Activated T-helper 9 cell treated with anti-CD3 and anti-CD28 coated beads, Interleukin-2, amount 50 U/mL, for 16 hours (primary cell): ENCODE measurements at places on chromosomes 3 and 15.

DNA sequence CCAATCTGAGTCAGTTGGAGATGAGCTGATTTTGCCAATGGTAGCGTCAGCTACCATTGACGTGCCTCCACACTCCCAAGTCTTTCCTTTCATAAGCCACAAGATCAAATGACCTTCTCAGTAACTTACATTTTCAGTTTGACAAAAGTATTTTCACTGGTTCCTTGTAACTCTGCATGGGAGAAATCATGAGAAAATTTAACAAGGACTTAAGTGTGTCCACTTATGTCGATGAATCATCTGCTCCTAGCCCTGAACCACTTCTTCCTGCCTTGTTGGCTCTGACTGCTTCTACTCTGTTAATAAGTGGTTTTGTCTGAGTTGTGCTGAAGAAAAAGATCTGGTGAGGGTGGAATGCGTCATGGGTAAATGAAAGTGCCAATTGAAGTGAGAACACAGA is 101.2 kb downstream of the NFKBIZ start:
- DNase-seq, result no peak

DNA sequence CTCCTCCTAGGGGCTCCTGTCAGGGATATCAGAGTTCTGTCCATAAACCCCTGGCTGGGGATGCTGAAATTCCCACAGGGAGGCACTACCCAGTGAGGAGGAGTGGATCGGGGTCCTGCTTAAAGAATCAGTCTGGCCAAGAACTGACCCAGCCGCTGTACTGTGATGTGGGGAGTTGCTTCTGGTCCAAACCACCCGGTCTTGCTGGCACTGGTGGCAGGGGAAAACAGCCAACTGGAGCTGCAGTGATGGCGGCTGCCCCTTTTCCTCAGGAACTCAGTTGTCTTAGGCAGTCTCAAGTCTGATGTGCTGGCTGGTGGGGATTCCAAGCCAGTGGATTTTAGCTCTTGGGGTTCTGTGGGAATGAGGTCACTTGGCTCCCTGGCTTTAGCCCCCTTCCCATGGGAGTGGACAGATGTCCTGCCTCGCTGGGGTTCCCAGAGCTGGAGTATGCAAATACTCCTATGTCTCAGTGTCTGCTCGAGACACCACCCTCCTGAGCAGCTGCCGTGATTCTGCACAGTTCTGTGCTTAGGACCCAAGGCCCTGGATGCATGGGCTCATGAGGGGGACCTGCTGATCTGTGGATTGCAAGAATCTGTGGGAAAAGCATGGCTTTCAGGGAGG is 97.1 kb downstream of the SLC25A26 start:
- DNase-seq, result no peak

DNA sequence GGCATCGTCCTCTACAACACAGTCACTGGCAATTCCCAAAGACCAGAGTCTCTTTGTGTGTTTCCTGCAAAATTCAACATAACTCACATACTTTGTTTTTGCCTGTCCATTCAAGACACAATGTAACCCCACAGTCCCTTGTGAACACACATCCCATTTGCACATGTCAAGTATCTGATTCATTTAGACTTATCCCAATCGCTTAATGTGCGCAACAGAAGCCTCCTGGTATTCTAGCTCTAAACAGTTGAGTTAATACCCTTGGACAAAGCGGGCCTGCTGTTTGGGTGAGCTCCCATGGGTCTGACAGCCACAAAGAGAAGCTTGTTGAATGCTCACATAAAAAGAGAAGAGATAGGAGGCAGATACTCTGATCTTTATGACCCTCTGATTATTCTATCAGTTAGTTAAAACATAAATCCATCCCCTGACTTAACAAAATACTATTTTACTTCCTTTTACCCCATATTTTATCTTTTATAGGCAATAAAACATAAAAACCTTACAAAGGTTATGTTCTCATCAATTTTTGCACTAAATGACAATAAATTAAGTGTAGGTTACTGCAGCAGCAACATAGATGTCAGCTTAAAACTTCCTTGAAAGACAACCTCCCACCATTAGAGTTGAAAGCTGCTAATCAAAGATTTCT is 79.4 kb downstream of the ANXA2 start:
- DNase-seq, result no peak

GRCh38 chr3:126570103-126570541 is 11.4 kb upstream of the C3orf22 start:
- no peak for DNase-seq

- no peak for DNase-seq
Observed at GRCh38 chr3:38853011-38853410, 37.0 kb upstream of the SCN10A start.

GRCh38 chr3:100106094-100106493 is 8.2 kb downstream of the FILIP1L start:
- no peak for DNase-seq

DNA sequence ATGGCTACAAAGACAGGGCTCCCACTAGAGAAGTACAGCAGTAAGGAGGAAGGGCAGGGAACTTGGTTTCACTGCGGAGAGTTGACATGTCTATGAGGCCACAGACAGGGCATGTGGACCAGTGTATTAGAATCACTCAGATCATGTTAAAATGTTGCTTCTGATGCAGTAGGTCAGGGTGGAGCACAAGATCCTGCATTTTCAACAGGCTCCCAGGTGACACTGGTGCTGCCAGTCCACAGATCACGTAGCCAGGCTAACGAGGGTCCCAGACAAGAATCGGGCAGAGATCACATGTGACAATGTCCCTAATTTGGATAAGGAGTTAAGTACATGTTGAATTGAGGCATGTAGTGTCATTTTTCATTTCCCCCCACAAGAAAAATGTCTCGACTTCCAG is 73.6 kb downstream of the SPSB4 start:
- DNase-seq, result no peak

DNA sequence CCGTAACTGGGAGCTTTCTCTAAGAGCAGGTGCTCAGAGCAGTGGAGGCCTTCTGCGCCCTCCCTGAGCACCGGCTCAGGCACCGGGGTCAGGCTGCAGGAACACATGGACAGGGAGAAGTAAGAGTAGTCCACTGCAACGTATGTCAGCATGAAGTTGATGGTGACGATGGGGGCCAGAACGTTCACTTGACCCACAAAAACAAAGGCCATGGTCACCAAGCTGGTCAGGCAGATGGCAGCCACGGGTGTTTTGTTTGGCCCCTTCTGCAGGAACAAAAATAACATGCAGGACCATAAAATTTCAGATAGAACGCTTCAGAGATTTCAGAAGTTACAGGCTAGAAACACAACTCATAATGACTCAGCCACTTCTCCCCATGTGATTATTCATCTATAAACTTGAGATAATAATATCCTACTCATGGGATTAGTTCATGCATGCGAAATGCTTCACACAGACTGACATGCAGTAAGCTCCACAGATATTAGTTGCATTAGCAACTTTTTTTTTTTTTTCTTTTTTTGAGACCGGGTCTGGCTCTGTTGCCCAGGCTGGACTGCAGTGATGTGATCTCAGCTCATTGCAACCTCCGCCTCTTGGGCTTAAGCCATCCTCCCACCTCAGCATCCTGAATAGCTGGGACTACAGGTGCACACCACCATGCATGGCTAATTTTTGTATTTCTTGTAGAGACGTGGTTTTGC is 52.2 kb upstream of the HEG1 start:
- DNase-seq, result no peak

GRCh38 chr3:156553705-156554356 is 1.1 kb downstream of the SSR3 start:
- DNase-seq, result no peak

GRCh38 chr3:46913644-46914043 is 36.1 kb downstream of the PTH1R start:
- no peak for DNase-seq

DNA sequence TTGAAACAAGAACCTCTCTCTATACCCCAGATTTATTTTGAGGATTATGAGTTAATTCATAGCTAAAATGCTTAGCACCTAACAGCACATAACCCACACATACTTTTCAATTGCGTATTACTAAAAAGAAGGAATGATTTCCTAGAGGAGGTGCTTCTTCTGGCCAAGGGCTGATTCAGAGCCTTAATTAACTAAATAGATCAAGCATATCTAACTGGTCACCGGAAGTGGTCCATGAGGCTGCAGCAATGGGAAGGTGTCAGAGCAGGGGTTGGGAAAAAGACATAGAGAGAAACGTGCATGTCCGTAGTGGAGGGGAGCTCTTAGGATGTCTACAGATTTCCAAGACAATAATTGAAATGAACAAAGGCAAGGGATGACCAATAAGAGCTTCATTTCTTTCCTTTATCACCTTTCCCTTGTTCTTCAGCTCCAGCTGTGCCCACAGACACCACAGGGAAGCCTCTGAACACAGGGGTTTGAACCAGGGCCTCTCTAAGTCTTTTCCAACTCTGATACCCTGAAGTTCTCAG is 467 bp downstream of the HGD start:
- DNase-seq, result no peak

- DNase-seq, result no peak
Observed at GRCh38 chr3:172204716-172205115, 165.3 kb downstream of the FNDC3B start.

GRCh38 chr3:130849091-130849552 is 44.8 kb upstream of the ATP2C1 start:
- no peak for DNase-seq

DNA sequence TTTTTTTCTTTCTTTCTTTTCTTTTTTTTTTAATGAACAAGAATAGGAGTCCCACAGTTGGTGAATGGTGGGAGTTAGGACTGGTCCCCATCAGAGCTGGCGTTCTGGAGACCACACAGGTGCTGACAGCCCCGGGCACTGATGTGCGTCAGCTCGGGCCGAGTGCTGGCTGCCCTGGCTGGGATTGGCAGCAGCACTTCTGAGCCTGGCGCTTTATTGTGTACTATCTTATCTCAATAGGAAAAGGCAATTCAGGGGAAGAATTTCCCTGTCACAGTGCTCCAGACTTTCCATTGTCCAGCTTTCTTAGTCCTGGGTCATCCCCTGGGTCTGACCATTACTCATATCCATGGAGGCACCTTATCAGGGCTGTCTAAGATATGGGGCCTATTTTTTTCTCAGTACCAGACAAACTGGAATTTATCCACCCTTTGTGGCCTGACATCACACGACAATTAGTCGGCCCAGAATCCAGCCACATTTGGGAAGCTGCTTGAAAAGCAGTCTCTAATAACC is 54.1 kb downstream of the TMEM44 start:
- no peak for DNase-seq

GRCh38 chr3:37135561-37135960 is 38.8 kb downstream of the LRRFIP2 start:
- DNase-seq, result no peak

DNA sequence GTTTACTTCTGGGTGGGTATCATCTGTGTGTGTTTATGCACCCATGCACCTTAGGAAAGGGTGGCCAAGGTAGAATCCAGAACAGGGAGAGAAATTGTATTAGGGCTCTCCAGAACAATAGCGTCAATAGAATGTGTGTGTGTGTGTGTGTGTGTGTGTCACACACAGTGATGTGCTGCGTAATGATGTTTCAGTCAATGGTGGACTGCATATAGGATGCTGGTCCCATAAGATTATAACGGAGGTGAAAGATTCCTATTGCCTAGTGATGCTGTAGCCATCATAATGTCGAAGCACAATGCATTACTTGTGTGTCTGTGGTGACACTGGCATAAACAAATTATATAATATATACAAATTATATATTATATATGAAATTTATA is 69.3 kb upstream of the PRR23C start:
- no peak for DNase-seq

DNA sequence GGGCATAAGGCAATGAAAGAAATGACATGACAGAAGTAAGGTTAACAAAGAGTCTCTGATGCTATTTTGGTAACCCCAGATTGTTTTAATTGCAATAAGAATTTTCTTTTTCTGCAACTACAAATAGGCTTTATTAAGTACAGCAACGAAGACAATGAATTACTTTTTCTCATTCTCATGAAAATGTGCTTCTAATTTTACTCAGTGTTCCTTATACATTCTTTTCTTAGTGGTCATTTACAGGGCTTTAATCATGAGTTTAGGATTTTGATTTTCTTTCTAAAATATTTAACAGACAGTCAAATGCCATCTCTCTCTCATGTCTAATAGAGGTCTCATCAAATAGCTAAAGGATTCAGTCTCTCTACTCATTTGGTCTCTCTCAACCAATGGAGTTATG is 452.1 kb downstream of the RAP2B start:
- no peak for DNase-seq

GRCh38 chr3:111418391-111418790 is 123.6 kb upstream of the CD96 start:
- DNase-seq, result no peak

DNA sequence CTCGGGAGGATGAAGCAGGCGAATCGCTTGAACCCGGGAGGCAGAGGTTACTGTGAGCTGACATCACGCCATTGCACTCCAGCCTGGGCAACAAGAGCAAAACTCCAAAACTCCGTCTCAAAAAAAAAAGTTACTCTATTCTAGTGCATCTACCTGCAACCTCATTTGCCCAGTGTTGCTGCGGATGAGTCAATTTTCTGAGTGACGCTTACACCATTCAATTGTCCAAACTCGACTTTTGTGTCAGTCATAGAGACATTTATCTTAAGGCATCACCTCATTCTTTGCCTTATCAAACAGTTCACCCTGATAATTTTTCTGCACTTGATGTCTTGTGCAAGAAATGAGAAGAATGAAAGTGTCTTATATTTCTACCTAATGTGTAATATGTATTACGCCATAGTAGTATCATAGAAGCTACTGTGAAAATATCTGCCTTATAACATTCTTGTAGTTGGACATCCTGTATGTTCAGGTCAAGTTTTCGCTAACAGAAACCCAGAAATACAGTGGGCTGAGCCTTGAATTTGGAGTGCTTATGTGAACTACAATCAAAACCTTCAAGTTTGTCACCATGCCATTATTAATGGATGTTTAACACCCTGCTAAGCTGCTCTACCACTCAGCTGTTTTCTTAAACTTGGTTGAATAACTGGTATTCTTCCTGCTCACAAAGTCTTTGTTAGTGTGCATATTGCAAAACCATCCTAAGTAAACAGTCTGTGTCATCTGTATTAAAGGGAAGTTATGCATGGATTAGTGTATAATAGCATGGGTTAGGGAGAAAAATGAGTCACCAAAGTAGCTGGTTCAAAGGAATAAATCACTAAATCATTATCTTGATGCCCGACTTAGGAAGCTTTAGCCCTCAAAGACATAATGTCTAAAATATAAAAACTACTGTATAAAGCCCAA is 531.0 kb upstream of the NR2F2 start:
- DNase-seq, result no peak

GRCh38 chr3:80771085-80771484 is 990.4 kb downstream of the GBE1 start:
- DNase-seq, result no peak

GRCh38 chr3:13338231-13338630 is 81.9 kb downstream of the NUP210 start:
- no peak for DNase-seq

GRCh38 chr3:98596541-98597500 is 3.4 kb upstream of the CPOX start:
- no peak for DNase-seq
